Stimulated activated CD8-positive, alpha-beta memory T cell treated with anti-CD3 and anti-CD28 coated beads, Interleukin-4, amount 100 ng/mL, for 4 hours (primary cell): ENCODE measurements at places on chromosomes 4 and X.

DNA sequence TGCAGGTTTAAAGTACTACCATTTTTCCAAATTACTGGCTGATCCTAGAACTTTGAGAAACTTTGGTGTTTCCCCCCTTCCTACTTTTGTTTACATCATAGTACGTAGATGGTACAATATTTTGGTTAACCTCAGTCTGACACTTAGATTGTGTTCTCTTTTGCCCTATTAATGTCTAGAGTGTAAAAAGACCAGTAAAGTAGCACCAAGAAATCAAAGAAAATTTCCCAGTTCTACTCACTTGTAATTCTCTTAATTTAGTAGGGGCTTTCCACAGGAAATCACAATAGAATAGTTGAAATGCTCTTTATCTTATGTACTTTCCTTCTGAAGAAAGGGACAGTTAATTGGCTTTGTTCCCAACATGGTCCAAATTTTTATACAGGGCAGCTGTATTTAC is 51.6 kb downstream of the NFKB1 start:
- no peak for DNase-seq

- DNase-seq = no peak
Measured at GRCh38 chr4:20288047-20288650, 36.4 kb downstream of the SLIT2 start.

DNA sequence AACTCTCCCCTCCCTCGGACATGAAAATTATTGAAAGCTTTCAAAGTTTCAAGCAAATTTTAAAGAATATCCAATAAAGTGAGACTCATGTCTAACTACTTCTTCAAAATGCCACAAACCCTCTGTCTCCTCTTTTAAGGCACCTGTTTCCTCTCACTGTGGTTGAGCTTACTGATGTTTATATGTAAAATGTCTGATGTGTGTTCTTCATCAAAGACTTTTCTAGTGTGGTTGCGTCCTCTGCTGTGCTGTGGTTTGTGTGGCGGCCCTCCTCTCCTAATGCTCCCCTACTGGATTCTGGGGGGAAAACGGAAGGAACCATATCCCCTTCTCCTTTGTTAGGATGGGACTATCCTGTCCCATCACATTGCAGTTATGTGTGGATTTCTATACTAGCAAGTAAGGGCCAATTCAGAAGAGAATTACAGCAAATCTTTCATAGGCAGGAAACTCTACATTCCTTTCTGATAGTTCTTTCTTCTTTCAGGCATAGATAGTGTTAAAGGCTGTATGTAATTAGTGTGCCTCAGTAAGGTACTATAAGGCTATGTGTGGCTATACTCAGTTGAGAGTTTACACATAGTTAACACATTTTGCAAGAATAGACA is 221.0 kb upstream of the GPRIN3 start:
- DNase-seq = no peak

GRCh38 chr4:138190452-138190858 is 51.7 kb downstream of the SLC7A11 start:
- DNase-seq = no peak

- DNase-seq = no peak
Measured at GRCh38 chr4:14650127-14650526, 352.2 kb upstream of the CPEB2 start.

DNA sequence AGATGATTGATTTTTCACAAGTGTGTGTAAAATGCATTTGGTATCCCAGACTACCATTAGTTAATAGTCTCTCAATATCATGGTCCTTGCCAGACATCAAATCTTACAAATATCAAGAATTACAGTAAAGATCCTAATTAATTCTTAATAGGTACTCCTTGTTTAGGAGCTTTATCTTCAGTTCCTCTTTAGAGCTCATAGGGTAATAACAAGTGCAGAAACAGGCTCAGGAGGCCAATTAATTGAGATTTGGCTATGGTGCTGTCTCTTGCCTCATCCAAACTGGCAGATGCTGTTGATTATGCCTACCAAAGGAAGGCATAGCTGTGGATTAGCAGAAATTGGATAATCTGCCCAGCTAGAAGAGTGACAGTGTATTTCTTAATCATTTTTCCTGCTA is 6.9 kb downstream of the MTMR1 start:
- DNase-seq = no peak

- DNase-seq = no peak
Measured at GRCh38 chrX:67555578-67556203, 11.9 kb downstream of the AR start.

DNA sequence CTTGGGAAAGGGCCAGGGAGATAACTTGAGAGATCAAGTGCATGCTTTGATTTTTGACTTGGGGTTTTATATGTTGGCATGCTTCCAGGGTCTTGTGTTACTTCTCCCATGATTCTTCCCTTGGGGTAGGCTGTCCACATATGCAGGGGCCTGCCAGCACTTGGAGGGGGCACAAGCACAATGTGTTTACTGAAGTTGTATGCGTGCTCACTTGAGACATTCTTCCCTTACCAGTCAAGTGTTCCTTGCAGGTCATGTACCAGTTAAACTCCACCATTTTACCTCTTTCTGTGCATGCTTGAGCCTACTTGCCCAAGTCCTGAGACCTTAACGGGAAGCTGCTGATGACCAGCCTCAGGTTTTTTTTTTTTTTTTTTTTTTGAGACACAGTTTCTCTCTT is 1880.5 kb downstream of the ARAP2 start:
- no peak for DNase-seq

GRCh38 chr4:159229164-159229563 is 126.3 kb downstream of the RAPGEF2 start:
- no peak for DNase-seq

- DNase-seq = no peak
Measured at GRCh38 chrX:133300591-133300990, 82.4 kb upstream of the TFDP3 start.

- no peak for DNase-seq
Measured at GRCh38 chr4:89640620-89641366, 196.2 kb downstream of the SNCA start.

GRCh38 chr4:109233570-109233969 is 68.9 kb downstream of the COL25A1 start:
- no peak for DNase-seq

DNA sequence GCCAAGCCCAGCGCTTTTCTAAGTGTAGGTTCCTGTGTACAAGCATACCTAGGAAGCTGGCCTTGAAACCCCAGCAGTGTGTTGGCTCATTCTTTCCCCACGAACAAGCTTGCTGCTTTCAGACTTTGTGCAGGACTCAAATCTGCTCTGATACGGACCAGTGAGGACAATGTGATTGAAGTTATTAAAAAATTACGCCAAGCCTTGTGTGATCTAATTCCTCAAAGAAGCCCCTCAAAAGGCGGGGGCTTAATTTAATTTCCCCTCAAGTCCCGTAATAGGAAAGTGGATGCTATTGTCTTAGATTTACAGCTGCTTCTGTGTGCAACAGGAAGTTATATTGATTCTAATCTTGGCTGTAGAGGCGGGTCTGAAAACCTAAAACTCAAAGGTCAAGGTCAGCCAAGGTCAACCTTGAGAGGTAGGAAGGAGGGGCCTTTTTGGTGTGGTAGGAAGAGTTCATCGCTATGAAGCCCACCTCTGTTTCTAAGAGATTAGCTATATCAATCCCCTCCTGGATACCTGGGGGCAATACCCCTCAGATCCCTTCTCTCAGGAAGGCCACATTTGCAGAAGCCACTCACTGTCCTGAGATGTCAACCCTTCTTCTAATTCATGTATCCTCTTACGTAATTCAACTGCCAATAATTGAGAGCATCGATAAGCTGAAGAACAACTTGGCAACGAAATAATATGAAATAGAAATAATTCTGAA is 45.1 kb downstream of the TBC1D9 start:
- DNase-seq = no peak

DNA sequence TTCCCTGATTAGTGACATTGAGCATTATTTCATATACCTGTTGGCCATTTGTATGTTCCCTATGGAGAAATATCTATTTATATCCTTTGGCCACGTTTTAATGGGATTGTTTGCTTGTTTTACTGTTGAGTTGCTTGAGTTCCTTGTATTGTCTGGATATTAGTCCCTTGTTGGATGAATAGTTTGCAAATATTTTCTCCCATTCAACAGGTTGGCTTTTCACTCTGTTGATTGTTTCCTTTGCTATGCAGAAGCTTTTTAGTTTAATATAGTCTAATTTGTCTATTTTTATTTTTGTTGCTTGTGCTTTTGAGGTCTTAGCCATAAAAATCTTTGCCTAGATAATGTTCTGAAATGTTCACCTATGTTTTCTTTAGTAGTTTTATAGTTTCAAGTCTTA is 60.2 kb upstream of the HUWE1 start:
- DNase-seq = no peak

DNA sequence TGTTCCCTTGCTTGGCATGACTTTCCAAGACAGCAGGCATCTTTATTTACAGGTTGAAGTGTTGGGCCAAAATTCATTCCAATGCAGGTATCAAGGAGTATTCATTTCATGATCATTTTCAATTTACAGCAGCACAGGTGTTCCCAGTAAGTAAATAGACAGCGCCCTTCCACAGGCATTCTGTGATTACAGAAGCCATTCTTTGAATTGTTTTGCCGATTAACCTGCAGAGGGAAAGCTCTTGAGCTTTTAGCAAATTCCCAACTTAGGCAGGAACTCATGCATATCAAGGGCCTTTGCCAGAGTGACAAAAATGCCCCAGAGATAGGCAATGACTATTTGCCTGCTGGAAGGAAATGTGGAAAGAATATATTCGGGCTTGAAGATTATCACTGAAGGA is 6.8 kb downstream of the TXK start:
- DNase-seq = no peak

DNA sequence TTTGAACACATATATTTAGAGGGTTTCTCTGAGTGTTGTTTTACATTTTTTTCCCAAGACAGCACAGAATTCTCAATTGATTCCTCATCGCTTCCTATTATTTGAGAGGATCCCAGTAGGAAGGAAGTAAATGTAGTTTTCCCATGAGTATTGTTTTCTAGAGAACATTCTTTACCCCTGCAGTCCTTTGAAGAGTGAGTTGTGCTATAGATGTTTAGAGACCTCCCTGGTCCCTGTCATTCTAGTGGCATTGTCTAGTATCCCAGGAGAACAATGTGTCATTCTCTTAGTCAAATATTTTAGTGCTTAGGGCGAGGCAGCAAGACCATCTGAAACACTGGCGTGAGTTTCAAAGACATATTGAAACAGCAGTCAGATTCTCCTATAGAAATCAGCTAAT is 32.5 kb downstream of the SORBS2 start:
- no peak for DNase-seq

- no peak for DNase-seq
Measured at GRCh38 chrX:75623535-75623934, 100.7 kb upstream of the ZDHHC15 start.

DNA sequence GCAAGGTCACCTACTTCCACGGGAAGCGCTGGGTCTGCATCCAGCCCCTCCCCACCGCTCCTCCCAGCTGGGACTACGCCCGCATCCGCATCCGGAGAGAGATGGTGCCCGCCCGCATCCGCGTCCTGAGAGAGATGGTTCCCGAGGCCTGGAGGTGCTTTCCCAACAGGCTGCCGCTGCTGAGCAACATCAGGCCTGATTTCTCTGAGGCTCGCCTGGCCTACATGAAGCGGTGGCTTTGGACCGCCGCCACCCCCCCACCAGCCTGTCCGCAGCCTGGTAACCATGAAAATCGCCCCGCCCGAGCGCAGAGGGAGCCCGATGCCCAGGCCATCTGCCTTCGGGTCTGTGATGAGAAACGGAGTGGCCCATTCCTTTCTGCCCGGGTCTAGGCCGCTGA is 18.1 kb downstream of the CLTRN start:
- DNase-seq = no peak

GRCh38 chr4:140103676-140104075 is 50.3 kb downstream of the MAML3 start:
- DNase-seq = no peak

DNA sequence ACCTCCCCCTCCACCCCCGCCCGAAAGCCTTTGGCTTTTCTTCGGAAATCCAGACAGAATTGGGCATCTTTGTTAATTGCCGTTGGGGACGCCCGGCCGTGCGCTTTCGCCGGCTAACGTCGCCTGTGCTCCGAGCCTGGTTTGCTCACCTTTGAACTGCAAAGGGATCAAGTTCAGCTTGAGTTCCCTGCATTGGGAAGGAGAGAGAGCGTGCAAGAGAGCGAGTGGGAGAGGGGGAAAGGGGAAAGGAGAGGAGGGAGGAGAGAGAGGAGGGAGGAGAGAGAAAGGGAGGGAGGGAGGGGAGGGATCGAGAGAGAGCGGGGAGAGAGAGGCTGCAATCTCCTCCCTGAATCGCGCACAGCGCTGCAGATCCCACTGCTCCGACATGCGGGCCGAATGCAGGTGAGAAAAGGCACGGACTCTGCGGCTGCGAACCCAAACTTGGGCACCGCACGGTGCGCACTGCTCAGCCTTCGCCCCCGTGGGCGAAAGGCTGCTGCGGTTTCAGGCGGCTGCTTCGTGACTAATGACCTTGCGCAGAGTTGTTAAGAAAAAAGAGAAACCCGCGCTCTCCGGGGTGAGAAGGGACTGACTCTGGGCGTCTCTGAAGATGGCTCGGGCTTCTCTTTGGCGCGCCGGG is at the start of gene PCDH7:
Gene PCDH7, plus strand, starts transcription at position 349 of the 640 bp plus-strand sequence. CDS start 1,054 bp downstream, outside the sequence.
- DNase-seq = no peak

DNA sequence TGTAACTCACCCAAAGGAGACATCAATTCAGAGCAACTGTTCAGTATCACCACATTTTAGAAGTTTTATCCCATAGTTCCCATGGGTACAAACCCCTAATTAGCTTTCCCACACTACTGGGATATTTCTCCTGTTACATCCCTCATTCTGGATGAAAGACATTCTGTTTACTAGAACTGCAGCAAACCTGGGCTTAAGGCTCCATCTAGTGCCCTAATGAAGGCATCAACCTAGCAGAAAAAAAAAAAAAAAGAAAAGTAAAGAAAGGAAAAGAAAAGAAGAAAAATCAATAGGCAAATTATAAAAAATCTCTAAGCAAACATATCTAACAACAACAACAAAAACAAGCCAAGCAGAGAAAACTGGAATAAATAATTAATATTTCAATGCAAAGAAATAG is 133.7 kb upstream of the CPXCR1 start:
- DNase-seq = no peak

GRCh38 chr4:183499801-183500200 is 5.1 kb upstream of the ING2 start:
- DNase-seq = no peak

DNA sequence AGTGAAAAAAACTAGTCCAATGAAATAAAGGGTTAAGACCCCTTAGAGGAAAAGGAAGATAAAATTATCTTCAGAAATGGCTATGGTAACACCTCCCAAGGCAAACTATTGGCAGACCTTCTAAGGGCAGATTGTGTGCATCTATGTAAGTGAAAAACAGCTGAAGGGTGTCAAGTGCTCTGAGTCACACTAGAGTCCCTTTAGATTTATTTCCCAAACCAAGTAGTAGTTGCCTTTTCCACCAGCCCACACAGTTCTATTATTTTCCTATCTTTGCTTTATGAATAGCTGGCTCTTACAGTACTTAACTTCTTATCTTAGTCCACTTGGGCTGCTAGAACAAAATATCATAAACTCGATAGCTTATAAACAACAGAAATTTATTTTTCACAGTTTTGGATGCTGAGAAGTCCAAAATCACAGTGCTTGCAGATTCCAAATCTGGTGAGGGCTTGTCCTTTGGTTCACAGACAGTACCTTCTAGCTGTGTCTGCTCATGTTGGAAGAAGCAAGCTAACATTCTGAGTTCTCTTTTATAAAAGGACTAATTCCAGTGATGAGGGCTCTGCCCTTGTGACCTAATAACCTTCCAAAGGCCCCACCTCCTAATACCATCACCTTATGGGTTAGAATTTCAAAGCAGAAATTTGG is 143.6 kb downstream of the GRID2 start:
- DNase-seq = no peak
